ENCODE measurements at places on chromosomes 11 and 22.
A peak's percentile ranks its signal among the peaks of the same experiment; 100 is the strongest.

DNA sequence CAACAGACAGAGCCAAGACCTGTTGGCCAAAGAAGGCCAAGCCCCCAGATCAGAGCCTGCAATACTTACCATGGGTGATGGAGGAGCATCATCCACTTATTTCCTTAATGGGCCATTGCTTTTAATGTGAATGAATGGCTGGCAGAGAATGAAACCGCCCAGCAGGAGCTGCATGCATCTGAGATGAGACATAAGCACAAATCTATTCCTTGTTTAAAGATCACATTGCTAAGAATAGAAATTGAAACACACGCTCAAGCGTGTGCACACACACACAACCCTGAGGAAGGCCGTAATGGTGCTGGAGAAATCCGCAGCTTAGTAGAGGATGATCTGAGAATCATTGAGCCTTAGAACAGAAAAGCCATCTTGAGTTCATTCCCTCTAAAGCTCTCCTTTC, 5.3 kb upstream of the RRAS2 start:
- DNase-seq, result no peak

DNA sequence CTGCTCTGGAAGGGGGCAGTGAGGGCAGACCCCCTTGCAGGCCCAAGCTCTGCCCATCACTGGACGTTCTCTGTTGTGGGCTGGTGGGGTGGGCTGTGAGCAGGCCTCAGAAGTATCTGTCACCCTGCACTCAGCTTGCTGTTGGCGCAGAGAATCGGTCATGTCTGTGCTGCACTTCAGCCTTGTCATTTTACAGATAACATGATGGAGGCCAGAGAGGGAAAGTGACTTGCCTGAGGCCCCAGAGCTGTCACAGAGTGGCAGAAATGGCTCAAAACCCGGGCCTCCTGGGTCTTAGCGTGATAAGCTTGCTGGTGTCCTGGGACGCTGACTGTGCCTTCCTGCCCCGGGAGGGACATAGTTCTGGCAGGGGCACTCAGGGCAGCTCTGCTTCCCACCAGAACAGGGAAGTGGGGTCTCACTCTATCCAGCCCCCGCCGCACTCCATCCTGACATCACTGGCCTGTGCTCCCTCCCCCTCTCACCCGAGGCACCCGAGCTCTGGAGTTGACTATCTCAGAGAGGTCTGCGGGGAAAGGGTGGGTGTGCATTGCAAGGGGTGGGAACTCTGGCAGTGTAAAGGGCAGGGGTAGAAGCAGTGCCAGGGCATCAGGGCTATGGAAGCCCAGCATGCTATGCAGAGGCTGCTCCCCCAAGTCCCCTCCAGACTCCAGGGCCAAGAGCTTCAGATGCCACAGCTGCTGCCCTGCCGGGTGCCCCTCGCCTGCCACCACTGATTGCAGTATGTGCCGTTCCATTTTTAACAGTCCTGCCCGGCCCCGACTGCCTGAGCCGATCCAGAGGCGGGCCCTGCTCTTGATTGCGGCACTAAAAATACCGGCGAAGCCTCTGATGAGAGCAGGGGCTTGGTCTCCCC, 50.4 kb upstream of the NECTIN1 start:
- no peak for DNase-seq

- DNase-seq, result no peak
Observed at GRCh38 chr11:64098318-64098831, 62.6 kb downstream of the FLRT1 start.

DNA sequence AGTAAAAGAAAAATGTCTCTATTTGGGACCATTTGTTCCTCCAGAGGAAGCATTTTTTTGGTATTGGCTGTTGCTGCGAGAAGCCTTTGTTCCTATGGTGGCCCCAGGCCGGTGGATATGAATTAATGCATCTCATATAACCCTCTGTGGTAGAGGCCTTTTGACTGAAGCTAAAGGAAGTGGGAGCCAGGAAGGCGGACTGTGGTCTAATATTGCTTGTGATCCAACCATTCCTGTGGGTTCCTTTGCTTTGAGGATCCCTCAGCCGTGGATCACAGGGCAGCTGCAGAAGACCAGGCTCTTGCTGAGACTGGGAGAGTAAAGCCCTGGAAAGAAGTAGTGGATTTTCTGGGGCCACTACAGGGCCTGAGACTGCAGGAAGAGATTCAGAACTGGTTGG, 68.3 kb upstream of the NAV2 start:
- no peak for DNase-seq

DNA sequence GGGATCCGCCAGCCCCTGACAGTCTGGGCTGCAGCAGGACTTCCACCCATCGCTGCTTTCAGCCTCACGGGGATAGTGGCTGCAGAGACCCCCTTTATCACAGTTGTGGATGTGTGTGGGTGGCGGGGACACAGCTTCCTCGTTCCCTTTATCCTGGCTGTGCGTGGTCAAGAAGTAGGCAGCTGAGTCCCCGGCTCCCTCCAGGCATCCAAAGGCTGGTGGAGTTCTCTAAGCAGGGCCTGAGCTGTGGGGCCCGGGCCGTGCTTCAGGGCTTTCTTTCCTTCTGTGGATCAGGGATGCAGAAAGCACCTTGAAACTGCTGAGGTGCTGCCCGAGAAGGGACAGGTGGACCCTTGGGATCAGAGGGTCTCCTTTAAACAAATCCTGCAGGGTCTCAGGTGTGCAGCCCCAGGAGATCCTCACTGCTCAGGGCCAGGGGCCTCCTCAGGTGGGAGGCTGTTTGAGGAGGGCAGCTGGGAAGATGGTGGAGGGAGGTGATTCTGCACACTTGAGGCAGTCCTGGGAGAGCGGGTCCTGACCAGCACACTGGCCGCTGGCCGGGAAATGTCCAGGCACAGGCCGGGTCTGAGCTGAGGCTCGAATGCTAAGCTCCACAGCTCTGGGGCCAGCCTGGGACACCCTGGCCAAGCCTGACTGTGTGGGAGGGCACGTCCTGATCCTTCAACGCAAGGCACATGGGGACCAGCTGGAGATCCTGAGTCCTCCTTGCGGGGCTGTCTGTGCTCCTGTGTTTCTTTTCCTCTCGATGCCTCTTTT, 1024.3 kb downstream of the BRD1 start:
- peak; percentile 46 for DNase-seq

GRCh38 chr22:24494167-24494527, 985 bp upstream of the UPB1 start:
- DNase-seq, result no peak

GRCh38 chr11:47837929-47838328, 10.2 kb downstream of the NUP160 start:
- no peak for DNase-seq

- DNase-seq, result no peak
Observed at GRCh38 chr11:33476945-33477606, 219.9 kb downstream of the HIPK3 start.

DNA sequence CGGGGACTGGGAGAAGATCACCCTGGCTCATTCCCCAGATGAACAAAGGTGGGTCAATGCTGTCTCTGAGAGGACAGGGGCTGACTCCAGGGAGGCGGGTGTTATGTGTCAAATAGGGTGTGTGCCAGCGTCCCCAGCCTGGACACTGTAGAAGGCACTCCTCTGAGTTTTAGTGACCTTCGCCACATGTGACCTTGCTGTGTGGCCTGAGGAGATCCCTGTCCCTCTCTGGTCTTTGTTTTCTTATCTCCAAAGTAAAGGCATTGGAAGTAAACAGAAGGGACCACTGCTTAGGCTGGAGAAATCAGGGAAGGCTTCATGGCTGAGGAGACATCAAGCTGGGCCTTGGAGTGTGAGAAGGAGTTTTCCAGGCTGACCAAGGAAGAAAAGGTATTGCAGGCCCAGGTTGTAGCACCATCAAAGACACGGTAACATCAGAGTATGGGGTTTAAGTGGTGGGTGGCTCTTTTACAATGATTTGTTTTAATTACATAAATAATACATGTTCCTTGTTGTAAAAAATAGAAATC, 74.4 kb downstream of the TP53I11 start:
- DNase-seq, result no peak

DNA sequence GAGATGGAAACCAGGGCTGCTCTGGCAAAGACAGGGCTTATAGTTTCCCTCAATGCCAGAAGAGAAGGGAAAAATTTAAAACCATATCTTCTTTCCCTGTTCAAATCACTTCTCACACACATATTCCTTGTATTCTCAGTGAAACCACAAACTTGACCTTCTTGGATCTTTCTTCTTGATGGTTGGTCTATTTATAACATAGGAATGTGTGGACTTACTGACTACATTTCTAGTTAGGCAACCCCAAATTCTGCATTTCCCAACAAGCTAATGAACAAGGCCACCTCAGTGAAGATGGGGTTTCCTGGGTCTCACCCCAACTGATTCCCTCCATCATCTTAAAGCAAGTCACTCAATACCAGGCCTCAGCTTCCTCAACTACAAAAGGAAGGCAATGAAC, 3.8 kb upstream of the QSER1 start:
- DNase-seq, result no peak

DNA sequence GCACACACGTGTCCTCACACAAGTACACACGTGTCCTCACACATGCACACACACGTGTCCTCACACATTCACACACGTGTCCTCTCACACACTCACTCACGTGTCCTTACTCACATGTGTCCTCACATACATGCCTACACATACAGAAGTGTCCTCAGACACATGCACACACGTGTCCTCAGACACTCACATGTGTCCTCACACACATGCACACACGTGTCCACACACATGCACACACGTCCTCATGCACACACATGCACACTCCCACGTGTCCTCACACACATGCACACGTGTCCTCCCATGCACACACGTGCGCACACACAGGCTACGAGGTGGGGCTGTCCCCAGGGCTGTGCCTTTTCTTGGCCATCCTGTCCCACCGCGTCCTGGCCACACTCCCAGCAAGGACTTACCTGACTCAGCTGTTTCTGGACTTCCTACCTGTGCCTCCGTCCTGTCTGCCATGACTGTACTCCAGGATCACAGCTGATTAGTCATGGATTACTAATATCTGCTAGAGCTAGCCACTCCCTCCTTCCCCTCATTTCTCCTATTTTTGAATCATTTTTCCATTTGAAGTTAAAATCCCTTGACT, 990.2 kb downstream of the BRD1 start:
- DNase-seq, result peak; percentile 22

DNA sequence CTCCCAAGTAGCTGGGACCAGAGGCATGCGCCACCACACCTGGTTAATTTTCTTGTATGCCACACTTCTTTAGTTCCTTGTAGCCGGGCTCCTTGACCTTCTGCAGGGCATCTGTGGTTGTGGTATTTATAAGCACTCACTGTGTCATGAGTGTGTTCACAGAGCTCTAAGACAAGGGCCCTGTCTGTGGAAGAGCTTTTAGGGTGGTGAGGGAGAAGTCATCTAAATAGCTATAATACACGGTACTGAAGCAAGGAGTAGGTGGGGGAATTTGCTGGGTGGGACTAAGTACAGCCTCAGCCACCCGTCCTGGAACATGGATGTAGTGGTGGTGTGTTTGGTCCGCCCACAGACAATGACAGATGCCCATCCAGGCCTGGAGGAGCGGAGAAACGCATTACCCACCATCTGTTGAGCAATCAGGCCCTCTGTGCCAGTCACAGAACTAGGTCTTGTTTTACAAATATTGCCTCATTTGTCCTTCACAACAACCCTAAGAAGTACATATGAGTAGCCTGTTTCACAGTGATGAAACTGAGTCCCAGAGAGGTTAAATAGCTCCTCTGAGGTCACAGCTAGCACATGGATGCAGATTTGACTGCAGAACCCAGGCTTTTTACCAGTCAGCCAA, 10.1 kb downstream of the ACO2 start:
- DNase-seq, result no peak

GRCh38 chr11:783581-784015, 6.3 kb downstream of the CEND1 start:
- peak; percentile 83 for DNase-seq

- no peak for DNase-seq
Observed at GRCh38 chr11:116725434-116726221, 47.2 kb downstream of the BUD13 start.

GRCh38 chr11:19725379-19726079, 12.9 kb downstream of the NAV2 start:
- peak; percentile 95 for DNase-seq

- DNase-seq, result no peak
Observed at GRCh38 chr11:61712314-61712713, 32.1 kb downstream of the DAGLA start.

DNA sequence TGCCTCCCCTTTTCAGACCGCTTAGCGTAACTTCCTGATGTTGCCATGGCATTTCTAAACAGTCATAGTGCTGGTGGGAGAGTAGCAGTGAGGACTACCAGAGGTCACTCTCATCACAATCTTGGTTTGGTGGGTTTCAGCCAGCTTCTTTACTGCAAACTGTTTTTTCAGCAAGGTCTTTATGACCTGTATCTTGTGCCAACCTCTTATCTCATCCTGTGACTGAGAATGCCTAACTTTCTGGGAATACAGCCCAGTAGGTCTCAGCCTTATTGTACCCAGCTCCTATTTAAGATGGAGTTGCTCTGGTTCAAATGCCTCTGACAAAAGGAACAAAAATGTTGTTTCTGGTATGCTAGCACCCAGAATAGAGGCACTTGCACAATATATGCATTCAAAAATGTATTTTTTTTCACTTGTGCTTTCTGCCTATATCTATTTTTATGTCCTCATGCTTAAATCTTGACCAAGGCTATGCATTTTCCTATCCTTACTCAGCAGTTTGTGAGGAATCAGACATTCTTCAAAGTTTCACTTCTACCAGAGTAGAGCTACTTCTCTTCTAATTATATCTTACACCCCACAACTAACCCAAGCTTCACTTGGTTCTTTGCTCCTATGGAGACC, 16.1 kb upstream of the OR51M1 start:
- DNase-seq, result no peak

DNA sequence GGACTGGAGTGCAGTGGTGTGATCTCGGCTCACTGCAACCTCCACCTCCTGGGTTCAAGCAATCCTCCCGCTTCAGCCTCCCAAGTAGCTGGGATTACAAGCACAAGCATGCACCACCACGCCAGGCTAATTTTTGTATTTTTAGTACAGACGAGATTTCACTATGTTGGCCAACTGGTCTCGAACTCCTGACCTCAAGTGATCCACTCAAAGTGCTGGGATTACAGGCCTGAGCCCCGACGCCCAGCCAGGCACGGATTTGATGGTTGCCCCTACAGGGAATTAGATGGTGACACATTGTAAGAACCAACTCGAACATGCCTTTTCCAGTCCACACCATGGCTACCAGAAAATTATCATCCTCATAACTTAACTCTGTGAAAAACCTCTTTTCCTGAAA, 26.8 kb upstream of the RTL6 start:
- no peak for DNase-seq

DNA sequence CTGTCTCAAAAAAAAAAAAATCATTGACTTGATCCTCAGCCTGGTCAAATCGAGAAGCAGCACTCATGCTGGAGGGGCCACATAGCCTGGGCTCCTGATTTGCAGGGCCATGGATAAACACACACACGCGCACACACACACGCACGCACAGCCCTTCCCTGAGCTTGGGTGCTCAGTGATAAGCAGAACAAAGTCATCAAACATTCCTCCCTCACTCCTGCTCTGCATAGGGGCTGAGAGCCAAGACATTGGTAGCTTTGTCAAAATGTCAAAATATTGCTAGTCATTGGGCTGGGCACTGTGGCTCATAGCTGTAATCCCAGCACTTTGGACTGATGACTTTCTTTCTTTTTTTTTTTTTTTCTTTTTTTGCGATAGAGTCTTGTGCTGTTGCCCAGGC, 34.0 kb upstream of the A4GALT start:
- DNase-seq, result no peak

- DNase-seq, result no peak
Observed at GRCh38 chr11:46345131-46345597, 2.1 kb upstream of the DGKZ start.

GRCh38 chr11:34358258-34358727, 483 bp upstream of the ABTB2 start:
- no peak for DNase-seq

GRCh38 chr11:119051440-119052162, 5.4 kb downstream of the HYOU1 start:
- no peak for DNase-seq

All from ascending aorta (tissue), 2 donors.